ENCODE measurements at places on chromosomes 1 and 21.

DNA sequence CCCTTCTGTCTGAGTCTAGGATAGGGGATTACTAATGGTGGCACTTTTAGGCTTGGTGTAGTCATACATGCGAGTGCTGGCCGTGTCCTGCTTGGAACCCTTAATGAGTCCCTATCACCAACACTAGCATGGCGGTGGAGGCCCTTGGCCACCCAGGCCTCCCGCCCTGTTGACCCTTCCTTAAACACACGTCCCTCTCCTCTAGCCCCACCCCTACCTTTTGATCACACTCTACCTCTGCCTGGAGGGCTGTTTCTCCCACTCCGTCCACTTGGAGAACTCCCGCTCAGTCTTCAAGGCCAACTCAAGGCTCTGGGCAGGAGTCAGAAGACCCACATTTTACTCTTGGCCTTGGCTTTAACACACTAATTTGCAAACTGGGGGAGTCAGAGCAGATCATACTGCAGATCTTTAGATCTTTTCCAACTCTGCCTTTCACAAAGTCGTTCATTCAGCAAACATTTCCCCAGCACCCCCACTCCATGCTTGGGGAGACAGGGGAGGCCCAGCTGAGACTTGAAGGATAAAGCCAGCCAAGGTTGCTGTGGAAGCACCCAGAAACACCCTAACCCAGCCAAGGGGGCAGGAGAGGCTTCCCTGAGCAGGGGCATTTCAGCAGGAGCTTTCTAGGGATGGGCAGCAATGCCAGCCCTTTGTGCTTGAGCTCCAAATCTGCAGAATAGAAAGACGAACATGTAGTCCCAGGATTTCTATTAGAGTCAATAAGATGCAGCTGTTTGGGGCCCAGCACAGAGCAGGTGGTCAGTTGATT, 1.9 kb downstream of the PODN start:
- DNase-seq = no peak

GRCh38 chr1:209659909-209660308, 7.7 kb upstream of the LAMB3 start:
- DNase-seq = no peak

- DNase-seq = peak; percentile 76
These were observed 172.4 kb downstream of the NFIA start for GRCh38 chr1:61254634-61255357.

GRCh38 chr1:200090252-200091159, 63.0 kb downstream of the NR5A2 start:
- DNase-seq = no peak

DNA sequence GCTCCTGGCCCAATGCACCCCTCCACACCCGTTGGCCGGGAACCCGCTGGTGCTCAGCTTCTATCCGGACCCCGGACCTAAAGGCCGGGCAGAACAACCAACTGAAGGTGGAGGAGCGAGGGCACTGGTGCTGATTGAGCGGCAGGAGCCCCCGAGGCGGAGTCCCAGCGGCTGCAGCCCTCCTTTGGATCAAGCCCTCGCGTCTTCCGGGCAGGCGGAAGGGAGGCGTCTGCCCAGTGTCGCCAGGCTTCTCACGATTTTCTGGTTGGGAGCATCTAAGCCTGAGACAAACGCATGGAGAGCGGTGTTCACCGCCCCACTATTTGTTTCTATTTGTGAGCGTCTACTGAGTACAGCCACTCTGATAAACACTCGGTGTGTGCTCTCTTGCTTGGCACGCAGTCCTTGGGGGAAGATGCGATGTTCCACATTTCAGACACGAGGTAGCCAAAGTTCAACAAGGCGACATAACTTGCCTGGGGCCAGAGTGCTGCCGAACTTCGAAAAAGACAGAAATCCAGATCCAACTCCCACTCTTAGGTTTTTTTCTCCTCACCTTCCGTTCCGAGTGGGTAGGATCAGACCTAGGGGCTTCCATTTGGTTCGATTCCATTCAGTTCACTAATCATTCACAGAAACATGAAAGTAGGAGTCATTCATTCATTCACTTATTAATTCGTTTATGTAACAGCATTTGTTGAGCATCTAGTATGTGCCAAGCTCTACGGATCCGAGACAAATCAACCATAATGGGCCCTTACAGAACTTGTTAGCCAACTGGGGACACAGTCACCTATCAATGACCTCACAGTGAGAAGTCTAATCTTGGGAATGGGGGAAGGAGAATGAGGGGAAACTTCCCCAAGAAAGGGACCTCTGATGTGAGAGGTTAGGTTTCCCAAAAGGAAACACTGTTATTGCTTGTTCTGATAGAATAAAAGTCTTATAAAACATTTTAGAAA, 4.9 kb upstream of the DMRTA2 start:
- DNase-seq = no peak

- DNase-seq = no peak
These were observed 97.4 kb upstream of the KRTAP19-8 start for GRCh38 chr21:31135531-31136184.

DNA sequence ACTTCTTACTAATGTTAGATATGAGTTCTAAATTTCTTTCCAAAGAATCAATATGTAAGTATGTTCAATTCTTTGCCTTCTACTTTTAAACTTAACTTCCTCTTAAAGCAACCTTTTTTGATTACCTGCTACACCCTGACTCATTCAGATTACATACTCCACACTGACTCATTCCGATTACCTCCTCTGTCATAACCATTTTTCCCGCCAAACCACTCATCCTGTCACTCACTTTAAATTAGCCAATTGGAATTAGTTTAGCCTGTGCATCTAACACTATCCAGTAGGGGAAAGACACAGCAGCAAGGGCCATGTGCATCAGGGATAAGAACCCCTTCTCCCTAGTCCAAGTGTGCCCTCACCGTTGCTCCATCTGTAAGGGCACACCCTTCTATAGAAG, 815.5 kb downstream of the BRINP3 start:
- no peak for DNase-seq

DNA sequence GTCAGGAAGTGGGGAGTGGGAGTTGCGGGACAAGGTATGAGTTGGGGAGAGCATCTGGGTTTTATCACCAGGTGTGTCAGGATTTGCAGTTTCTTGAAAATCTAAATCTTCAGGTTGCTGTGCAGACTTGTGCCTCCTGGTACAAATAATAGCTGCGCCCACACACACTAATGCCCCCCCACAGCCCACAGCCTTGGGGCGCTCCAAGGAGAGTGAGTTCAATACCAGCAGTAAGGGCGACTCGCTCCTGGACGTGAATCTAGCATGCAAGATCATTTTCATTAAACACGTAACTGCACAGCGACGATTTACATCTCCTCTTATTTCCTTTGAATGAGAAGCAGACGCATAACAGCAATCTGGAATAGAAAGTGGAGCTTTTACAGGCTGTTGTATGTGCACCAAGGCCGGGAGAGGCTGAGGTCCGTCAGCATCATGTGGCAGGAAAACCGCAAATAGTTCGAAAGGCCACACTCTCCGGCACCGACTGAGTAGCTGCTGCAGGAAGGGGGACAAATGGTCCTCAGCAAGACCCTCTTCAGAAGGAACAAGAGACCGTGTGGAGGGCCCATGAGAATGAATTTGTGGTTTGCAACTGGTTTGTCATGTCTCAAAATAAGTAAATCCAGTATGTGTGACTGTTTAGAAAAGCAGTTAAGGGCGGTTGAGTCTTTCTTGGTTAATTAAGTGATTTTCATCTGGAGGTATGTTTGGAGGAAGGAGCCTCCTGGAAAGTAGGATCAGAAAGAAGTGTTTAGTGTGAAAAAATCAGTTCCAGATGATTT, 439.5 kb downstream of the SMYD3 start:
- no peak for DNase-seq

GRCh38 chr1:97271916-97272788, 550.6 kb downstream of the PTBP2 start:
- DNase-seq = no peak
